ENCODE measurements at places on chromosomes 6 and 20.

DNA sequence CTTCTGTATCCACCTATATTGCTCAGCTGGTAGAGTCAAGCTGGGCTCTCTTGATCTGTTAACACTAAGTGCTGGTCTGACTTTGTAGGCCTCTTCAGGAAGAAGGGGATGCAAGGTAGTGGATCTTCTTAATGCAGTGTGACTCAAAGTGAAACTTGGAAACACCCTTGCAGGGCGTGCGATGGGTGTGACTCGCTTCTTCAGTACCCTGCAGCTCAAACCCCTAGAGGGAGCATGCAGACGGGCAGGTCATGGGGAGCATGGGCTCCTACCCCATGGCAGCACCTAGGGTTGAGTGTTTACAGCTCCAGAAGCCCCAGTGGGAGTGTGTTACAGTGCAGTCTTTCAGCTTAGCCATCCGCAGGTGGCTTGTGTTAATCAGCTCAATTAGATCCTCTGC, 757 bp upstream of the SAMD3 start:
- DNase-seq, result no peak

- no peak for DNase-seq
These were observed 57.1 kb upstream of the RALY start for GRCh38 chr20:33936656-33937055.

- no peak for DNase-seq
These were observed 14.6 kb downstream of the GATA5 start for GRCh38 chr20:62461157-62461556.

DNA sequence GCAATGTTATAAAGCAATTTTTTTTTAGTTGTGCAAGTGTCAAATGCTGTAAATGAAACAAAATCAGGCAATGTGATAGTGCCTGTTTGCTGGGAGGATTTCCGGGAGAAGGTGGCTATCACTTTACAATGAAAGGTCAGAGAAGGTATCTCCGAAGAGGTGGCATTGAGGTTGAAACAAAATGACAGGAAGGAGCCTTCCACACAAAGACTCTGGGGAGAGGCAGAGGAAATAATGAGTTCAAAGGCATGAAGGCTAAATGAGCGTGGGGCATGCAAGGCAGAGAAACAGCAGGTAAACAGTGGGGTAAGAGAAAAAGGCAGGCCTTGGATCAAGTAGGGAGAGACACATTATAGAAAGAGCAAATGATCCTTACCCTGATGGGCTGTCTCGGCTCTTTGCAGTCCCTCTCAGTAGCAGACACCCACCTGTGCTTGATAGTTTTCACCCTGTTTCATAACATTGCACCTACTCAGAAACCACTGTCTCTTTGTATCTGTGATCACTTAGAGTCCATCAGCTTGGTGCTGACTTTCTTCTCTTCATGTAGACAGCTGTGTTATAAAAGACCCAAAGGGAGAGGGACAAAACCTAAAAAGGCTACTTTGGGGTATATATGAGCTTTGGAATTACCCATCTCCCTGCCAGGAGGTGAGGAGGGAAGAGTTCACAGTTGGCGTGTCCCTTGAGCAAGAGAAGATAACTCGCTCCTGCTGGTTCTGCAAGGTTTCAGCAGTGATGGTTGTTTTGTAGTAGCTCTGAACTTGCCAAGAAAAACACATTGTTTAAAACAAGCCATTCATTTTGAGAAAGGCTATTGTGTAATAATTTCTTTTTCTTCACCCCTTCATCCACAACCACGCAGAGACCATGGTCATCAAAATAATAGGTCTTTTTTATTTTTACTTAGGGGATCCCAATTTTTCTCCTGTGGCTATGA, 22.3 kb downstream of the NRN1 start:
- DNase-seq, result no peak

GRCh38 chr6:110468731-110469130, 7.7 kb downstream of the SLC22A16 start:
- DNase-seq, result no peak

- no peak for DNase-seq
These were observed 34.4 kb upstream of the RAB23 start for GRCh38 chr6:57256541-57256940.

DNA sequence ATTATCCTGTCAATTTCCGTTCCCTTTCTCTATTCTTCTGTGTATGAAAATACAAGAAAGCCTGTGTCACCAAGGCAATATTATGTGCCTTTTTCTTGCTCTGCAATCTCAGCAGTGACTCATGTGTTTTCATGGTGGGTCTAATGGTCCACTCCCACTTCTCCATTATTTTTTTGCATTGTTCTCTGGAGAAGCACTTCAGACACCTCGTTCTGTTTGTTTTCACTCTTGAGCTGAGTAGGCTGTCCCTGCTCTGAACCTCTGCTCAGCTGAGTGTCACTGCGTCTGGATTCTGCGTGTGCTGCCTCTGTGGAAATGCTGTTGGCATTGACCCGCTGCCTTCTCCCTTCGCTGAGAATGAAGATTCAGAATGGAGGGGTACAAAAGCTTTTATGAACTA, 230.6 kb downstream of the TMEM242 start:
- DNase-seq, result no peak
